Stimulated activated CD4-positive, alpha-beta T cell treated with anti-CD3 and anti-CD28 coated beads, Interleukin-2, amount 100 ng/mL, for 24 hours (primary cell): ENCODE measurements at places on chromosomes 1 and 21.

GRCh38 chr1:47624531-47624930 lies 186.7 kb downstream of the FOXD2 start:
- DNase-seq: no peak

DNA sequence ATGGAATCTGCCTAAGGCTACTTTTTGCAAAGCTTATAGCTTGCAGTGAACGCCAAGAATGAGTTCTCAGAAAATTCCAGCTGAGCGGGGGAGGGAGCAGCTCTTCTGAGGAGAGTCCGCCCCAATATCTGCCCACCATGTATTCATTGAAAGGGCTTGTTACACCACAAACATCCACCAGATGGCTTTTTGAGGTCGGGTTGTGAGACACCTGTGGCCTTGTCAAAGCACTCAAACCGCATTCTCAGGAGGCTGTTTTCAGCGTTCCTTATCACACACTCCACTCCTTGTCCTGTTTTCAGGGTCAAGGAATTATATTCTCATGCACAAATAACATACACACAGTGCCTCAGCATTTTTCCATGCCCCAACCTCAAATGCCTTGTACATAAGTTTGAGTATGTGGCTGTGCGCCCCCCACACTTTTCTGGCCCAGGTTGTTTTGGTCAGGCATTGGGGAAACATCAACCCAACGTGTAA lies 3.9 kb upstream of the C4BPB start:
- peak; percentile 44 for DNase-seq

DNA sequence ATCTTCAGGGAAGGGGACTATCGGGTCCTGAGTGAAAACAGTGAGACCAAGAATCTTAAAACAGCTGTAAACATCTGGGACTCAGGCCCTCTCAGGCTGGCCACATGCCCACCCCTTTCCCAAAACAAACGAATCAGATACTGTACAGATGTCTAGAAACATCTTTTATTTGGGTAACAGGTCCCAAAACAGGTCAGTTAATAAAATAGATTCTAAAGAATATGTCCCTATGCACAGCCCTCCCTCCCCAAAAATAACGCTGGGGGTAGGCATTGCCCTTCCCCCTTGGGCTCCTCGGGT lies 499 bp upstream of the CRTC2 start:
- DNase-seq: no peak

GRCh38 chr21:22416555-22416954 lies 1418.3 kb downstream of the NCAM2 start:
- DNase-seq: no peak

DNA sequence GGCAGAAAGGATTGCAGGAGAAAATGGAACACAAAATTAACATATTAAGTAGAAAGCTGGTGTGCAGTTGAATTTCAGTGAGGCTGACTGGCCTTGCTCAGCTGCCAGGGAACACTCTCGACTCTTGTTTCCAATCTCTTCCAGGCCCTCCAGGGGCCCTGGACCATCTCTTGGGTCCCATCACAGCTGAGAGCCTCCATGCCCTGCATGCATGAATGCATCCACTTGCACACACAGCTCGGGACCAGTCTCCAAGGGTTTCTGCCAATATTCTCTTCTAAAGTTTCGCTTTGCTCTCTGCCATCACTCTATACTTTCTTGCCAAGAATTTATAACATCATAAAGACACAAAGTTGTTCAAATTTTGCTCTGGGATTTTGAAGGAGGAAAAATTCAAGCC lies 200.3 kb downstream of the DSCAM start:
- DNase-seq: no peak

GRCh38 chr1:16187748-16188401 lies 24.6 kb downstream of the ARHGEF19 start:
- peak; percentile 82 for DNase-seq

- DNase-seq: no peak
These were observed 1671.1 kb downstream of the MRPL39 start for GRCh38 chr21:23936224-23936623.
